ENCODE measurements at places on chromosomes 3 and 15.

DNA sequence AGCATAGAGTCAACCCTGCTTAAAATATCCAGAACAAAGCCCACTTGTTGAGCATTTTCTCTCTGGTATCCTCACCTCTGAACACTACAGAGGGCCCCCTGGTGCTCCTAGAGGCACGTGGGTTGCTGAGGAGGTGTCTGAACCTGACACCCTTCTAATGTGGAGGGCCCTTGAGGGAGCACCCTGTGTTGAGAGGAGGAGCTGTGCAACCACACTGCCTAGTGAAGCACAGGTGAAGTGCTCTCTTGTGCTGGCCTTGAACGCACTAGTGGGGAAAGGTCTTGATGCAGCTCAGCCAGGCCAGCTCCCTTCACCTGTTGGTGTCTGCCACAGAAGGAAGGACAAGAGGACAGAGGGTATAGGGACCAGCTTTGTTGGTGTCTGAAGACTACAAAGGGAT, 51.9 kb downstream of the CCK start:
- no peak for DNase-seq

GRCh38 chr3:114221881-114222264, 15.5 kb downstream of the ZNF80 start:
- no peak for DNase-seq

GRCh38 chr3:97825101-97825500, 3.3 kb downstream of the CRYBG3 start:
- no peak for DNase-seq

DNA sequence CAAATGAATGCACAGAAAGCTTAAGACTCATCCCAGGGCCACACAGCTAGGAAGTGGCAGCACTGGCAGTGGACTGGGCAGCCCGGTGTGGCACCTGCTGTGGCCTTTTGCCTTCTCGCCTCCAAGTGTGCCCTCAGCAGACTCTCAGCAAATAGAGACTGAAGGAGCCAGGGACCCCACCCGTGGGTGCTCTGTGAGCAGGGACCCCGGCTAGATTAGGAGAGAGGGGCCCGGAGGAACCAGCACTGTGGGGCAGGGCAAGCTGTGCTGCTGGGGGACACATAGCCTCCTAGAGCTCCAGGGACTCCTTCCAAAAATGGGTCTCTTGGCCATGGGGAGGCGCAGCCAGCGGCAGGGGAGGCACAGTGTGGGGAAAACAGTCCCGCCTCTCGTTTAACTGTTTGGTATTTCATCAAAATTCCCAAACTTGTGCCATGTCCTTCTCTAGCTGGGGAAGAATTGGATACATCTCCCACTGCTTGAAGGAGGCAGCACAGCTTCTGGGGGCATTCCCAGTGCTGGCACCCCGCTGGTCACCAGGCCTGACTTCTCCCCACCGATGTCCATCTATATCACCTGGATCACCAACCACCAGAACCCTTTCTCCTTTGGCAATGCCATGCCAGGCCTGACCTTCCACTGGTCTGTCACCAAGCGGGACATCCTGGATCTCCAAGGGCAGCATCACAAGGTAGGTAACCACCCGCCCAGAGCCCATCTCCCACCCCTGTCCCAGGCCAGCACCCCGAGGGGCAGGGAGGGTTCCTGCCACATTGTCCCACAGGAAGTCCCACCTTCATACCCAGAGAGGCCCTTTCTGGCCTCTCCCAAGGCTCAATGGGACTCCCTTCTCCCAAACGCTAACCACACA, 12.0 kb upstream of the TXNRD3 start:
- DNase-seq = no peak

All from body of pancreas (tissue), 4 donors.